Omental fat pad (tissue), 4 donors: ENCODE measurements at places on chromosomes 13 and 19. TPM values are rescaled to one million over a fixed set of nuclear protein-coding genes. Genes with fewer than 3 reads are reported as not detected.

Gene FXYD3
- total RNA-seq, result 2.6 TPM

Gene ZNF433
- 3.2 TPM for total RNA-seq

Gene CPAMD8
- 39.6 TPM for total RNA-seq

Gene TEX101
- total RNA-seq, result not detected

Gene ZNF506
- total RNA-seq, result 47.6 TPM
